Left lobe of liver (tissue), 2 donors: ENCODE measurements at places on chromosomes 12 and 14.

GRCh38 chr14:90965765-90966164 is 94.7 kb downstream of the RPS6KA5 start:
- DNase-seq = no peak

GRCh38 chr12:72717036-72717435 is 444.9 kb downstream of the TRHDE start:
- no peak for DNase-seq

DNA sequence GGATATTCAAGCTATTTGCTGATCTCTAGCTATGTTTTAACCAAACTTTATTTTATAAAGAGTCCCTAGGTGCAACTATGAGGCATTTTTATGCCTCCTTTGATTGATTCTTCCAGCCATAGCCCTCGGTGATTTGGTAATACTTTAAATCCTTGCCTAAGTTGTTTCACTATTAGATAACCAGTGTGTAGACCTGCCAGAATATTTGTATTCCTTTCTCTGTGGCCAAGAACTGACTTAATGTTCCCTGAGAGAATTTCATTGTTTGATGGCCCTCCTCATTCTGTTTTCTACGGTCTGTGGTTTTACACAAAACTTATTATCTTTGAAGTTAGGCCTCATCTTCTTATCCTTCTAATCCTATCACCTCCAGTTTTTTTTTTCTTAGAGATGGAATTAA is 109.7 kb upstream of the MDGA2 start:
- DNase-seq = no peak

DNA sequence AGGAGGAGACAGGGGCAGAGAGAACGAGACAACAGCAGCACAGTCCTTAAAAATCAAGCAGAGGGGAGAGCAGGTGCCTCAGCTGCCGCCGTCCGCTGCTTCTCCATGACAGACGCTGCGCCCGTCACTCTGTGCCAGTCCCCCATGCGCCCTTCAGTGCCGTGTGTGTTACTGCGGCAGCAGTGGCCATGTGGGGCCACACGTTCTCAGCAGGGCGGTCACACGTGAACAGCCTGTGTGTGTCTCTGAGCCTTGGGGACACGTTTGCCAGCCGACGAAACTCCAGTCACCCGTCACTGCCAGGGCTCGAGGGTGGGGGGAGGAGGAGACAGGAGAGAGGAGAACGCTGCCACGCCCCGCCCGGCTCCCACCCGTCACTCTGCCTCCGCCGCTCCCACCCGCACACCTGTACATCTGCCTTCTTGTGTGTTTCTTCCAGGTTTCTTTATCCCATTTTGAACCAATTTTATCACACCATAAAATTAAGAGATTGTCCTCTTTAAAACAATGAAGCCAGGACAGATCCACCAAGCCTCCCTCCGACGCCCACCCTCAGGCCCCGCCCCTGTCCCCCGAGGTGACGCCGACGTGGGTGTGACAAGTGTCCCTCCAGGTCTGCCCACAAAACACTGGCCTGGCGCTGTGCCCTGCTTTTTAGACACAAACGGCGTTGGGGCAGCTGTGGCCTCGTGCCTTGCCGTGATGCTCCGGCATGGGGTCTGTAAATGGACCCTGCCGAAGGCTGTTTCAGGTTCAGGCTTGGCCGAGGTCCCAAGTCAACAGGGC is 58.2 kb downstream of the GALNT9 start:
- DNase-seq = no peak

DNA sequence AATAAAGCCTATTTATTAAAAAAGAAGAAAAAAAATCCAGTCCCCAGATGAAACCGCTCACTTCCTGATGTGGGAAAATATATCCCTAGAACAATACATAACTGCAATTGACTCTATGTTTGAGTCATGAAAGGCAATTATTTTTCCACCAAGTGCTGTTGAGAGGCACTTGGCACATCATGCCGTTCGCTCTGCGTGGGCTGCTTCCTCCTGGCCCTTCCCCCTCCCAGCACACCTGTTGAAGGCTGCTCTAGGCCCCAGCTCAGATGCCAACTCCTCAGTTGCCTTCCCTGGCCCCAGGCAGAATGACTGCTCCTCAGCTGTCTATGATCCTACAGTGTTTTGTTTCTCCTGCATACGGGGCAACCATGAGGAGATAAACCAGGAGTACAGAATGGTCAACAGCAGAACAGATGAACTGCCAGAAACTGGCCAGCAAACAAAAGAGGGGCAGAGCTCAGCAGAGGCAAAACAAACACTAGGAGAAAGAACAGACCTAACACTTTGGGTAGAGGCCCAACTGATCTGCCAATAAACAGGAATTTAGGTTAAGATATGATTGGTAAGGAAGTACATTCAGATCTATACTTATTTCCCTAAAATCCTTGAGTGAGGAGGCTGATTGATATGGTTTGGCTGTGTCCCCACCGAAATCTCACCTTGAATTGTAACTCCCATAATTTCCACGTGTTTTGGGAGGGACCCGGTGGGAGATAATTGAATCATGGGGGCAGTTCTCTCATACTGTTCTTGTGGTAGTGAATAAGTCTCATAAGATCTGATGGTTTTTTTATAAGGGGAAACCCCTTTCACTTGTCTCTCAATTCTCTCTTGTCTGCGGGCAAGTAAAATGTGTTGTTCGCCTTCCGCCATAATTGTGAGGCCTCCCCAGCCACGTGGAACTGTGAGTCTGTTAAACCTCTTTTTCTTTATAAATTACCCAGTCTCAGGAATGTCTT is 58.6 kb downstream of the SLC38A1 start:
- peak; percentile 60 for DNase-seq
